ENCODE measurements at places on chromosomes 2 and 18. TPM values are rescaled to one million over a fixed set of nuclear protein-coding genes. Genes with fewer than 3 reads are reported as not detected.

GRCh38 chr18:67241299-67241698 lies 275.2 kb downstream of the DSEL start:
- DNase-seq = no peak

DNA sequence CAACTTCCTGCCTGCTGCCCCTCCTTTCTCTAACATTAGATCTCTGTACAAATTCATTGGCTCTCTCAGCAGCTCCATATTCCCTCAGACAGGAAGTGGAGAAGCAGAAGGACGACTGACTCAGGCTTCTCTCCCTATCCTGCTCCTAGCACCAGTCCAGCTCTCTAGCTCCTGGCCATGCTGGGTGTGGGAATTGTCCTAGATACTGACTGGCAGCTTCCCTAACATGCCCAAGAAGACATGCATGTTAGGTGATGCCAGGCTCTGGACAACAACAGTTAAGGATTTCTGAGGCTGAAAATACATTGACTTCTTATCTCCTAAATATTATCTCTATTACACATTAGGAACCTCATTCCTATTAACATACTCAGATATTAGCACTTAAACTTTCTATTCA lies 292.9 kb downstream of the IKZF2 start:
- DNase-seq = no peak

IL1F10 gene
- not detected for total RNA-seq

GRCh38 chr2:183881978-183882377 lies 716.4 kb upstream of the ZNF804A start:
- DNase-seq = no peak

CD8B2 gene
- not detected for total RNA-seq

EPB41L3 gene
- total RNA-seq = 14.3 TPM

- no peak for DNase-seq
Observed at GRCh38 chr18:10381516-10381915, 72.9 kb upstream of the APCDD1 start.

- no peak for DNase-seq
Observed at GRCh38 chr2:2158189-2158826, 172.8 kb downstream of the MYT1L start.

- DNase-seq = no peak
Observed at GRCh38 chr18:75517286-75517685, 89.8 kb upstream of the SMIM21 start.

RFTN2 gene
- total RNA-seq = 0.28 TPM

DNA sequence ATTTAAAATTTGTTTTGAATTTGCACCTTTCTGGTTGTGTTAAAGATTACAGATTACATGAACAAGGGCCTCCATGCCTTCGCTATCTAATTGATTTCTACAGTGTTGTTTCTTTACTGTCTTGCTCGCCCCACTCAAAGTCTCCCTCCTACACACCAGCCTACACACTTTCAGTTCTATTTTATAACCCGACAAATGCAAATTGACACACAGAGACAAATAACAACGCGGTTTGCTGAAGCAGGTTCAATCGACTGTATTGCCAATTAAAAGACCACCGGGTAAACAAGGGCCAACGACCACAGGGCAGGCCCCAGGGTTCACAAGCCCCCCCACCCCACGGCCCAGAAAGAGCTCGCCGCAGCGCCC lies 869 bp downstream of the STARD7 start:
- DNase-seq = no peak

DNA sequence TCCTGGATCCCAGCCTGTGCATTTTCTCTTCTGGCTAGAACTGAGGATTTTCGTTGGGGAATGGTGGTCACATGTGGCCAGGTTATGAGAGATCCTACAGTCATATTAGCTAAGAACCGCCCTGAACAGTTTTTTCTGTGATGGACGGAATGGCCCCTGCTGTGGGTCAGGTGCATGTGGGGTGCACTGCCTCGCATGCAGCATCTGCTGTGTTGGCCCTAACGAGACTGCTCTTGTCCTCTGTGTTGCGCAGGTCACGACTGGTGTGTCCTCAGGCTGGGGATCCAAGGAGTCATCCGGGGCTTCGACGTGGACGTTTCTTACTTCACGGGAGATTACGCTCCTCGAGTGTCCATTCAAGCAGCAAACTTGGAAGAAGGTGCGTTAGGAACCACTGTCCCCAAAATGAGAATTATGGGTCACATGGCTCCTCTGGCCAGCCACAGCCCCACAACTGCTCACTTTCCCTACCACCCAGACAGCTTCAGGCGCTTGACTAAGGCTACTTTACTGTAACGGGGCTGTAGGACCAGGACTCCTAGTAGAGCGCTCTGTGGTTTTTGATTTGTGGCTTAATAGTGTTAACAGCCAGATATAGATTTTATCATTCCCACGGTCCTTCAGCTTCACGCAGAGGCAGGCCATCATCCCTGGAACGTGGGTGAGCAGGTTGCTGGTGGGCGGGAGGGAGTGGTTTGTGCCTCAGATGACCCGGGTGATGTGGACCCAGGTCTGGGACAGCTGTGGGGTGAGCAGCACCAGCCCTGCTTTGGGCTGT lies 21.8 kb downstream of the ALLC start:
- DNase-seq = no peak

SF3B6 gene
- total RNA-seq = 130 TPM

DNA sequence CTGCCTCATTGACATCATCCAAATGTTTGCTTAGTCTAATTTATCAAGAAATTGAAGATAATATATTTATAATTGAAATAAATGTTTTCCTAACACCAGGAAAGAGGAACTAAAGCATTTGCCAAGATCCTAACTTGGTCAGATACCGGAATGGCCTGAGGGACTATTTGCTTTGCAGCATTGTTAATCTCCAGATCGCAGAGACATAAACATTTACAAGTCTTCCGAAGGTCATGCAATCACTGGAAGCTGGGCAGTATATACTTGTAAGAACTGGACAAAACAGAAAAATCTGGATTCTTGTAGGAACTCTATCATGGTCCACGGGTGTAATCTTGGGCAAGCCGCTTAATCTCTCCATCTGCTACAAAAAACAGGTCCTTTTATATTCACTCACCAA lies 42.2 kb downstream of the CYBRD1 start:
- DNase-seq = no peak

DNA sequence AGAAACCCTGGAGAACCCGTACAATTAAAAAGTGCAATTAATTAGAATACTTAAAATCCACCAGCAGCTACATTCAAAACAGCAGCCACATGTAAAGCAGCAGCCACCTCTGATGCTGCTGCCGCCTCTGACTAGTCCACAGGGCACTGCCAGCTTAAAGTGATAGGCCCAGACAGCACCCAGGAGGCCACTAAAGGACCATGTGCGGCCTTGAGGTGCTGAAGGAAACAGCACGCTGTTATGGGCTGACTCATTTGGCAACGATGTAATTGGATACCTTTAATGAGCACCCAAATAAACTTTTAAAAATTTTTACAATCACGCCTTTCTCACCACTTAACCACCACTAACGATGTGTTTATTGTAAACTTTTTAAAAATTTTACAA lies 209.3 kb upstream of the NCKAP5 start:
- DNase-seq = no peak
